ENCODE measurements at places on chromosomes 12 and 14. TPM values are rescaled to one million over a fixed set of nuclear protein-coding genes. Genes with fewer than 3 reads are reported as not detected.

- DNase-seq = no peak
Observed at GRCh38 chr12:30218073-30218472, 434.3 kb upstream of the TMTC1 start.

DNA sequence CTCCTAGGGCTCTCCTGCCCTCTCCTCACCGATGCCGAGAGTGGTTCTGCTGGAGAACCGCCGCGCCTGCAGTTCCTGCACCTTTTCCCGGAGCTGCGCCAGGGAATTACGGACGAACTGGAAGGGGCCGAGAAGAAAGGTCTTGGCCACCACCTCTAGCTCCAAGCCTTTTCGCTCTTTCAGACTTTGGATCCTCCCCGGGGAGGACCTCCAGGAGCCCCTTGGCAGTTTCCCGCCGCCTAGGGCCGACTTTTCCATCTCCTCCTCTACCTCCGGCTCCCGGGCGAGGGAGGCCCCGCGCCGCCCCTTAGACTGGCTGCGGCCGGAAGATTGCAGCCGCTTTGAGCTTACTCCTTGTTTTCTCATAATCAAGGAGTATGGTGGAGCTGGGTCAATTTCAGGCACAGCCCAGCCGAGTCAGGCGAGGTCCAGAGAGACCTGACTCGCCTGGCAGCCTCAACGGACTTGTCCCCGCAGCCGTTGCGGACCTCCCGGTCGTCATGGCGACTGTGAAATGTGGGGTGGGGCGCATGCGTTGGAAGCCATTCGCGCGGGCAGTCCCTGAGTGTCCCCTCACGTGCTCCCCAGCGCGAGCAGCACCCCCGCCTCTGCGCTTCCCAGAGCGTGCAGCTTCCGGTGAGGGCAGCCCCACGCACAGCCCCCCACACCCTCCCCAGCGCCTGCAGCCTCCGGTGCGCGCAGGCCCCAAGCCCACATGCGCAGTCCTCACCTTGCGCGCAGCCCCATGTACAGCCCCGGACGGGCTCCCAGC is at the start of gene DPY19L2:
DPY19L2 (minus strand) TSS at position 466 of the 772 bp plus-strand sequence; CDS start at position 366, 100 bp downstream.
- peak; percentile 92 for DNase-seq

- DNase-seq = no peak
Observed at GRCh38 chr12:105355752-105356151, 25.3 kb downstream of the C12orf75 start.

- DNase-seq = no peak
Observed at GRCh38 chr12:104510145-104510872, 53.6 kb downstream of the CHST11 start.

DNA sequence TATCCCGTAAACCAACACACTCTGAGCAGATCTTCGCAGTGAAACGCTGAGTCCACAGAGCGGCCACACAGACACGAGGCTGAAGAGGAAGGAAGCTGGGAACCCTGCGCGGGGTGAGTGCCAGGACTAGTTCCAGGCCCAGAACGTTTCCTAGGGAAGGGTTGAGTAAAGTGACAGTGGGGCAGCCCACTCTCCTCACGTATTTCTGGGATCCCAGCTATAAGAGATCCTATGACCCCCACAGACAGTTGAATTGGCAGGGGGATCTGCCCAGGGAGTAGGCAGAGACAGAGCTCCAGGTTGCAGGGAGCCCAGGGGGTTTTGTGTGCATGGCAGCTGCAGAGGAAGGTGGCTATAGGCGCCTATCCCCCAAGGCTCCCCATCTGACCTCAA is 51.1 kb downstream of the GTF2A1 start:
- DNase-seq = peak; percentile 86

Gene CTSG
- 0.08 TPM for polyA plus RNA-seq
